ENCODE measurements at places on chromosomes 3 and 15. TPM values are rescaled to one million over a fixed set of nuclear protein-coding genes. Genes with fewer than 3 reads are reported as not detected.

Gene MME
- not detected for total RNA-seq

Gene CHD2
- 129 TPM for total RNA-seq

Gene LDHAL6B
- not detected for total RNA-seq

Gene COLQ
- 3.3 TPM for total RNA-seq

Gene FETUB
- total RNA-seq, result not detected

Gene TRPM7
- total RNA-seq, result 44.2 TPM

DNA sequence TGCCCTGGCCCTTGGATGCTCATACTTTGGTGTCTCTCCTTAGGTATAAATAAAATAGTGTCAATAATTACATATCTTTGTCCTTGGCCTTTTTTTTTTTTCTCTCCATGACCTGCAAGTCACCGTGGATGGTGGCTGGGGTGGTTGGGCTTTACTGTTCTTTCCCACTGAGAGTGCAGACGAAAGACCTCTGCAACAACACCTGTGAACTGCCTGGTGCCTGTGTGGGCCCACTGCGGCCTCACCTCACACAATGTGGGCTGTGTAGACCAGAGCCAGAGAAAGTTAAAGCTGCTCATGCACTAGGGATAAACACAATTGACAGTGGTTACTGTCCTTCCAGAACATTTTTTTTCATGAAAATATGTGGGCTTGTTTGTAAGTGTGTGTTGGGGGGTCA is 39.0 kb downstream of the CCDC32 start:
- no peak overlapping the region for H3K4me3 ChIP-seq
- no peaks in the 10 kb centered on the region for H3K4me1 ChIP-seq
- DNase-seq, result no peak

GRCh38 chr3:16211176-16211904 is 36.9 kb downstream of the GALNT15 start:
- no peaks in the 10 kb centered on the region for H3K36me3 ChIP-seq
- peaks cover 2% of the 10 kb centered on the region for H3K27me3 ChIP-seq
- no peak overlapping the region for H3K4me3 ChIP-seq
- peaks cover 4% of the 10 kb centered on the region for H3K4me1 ChIP-seq

DNA sequence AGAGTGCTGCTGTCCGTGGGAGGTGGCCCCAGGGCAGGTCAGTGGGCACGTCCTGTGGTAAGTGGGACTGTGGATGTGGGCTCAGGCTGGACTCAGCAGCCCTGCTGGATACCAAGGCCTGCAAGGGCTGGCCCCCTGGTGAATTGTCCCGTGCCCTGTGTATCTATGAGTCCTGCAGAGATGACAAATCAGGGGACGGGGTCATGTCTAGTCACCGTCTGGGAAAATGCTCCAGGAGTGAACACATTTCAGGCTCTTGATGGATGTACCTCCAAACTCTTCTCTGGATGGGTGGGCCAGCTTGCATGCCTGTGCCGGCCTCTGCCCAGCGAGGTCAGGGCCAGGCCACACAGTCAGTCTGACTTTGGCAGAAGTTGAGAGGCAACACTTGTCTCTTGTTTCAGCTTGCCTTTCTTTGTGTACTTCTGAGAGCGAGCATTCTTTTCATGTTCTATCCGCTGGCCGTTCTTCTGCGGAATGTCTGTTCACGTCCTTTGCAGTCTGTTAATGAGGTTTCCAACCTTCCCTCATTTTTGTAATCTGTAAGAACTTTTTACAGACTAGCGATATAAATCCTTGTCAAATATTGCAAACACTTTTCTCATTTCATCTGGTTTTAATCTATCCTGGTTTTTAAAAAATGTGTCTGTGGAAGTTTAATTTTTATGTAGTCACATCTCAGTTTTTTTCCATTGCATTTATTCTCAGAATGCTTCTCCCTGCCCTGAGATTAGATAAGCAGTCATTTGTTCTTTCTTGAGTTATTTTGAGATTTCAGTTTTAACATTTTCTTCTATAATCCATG is 11.4 kb upstream of the STAB1 start:
- no peak overlapping the region for H3K27ac ChIP-seq
- no peaks in the 10 kb centered on the region for H3K4me1 ChIP-seq
- DNase-seq, result no peak
- H3K36me3 ChIP-seq, result peaks cover 27% of the 10 kb centered on the region
- no peak overlapping the region for H3K4me3 ChIP-seq

- no peaks in the 10 kb centered on the region for H3K36me3 ChIP-seq
- DNase-seq, result peak; percentile 34
- no peaks in the 10 kb centered on the region for H3K27me3 ChIP-seq
- H3K4me3 ChIP-seq, result no peak overlapping the region
Observed at GRCh38 chr15:57340682-57341259, 35.5 kb upstream of the CGNL1 start.

- no peak for DNase-seq
- no peak overlapping the region for H3K27ac ChIP-seq
- no peak overlapping the region for H3K4me3 ChIP-seq
- H3K27me3 ChIP-seq, result no peaks in the 10 kb centered on the region
Observed at GRCh38 chr15:55195996-55196395, 745 bp downstream of the RSL24D1 start.

GRCh38 chr3:22157848-22158247 is 406.8 kb upstream of the ZNF385D start:
- H3K36me3 ChIP-seq, result no peaks in the 10 kb centered on the region
- H3K27me3 ChIP-seq, result no peaks in the 10 kb centered on the region
- H3K27ac ChIP-seq, result no peak overlapping the region
- no peak for DNase-seq

GRCh38 chr15:93614386-93615104 is 525.5 kb upstream of the RGMA start:
- peaks cover 2% of the 10 kb centered on the region for H3K27me3 ChIP-seq
- no peaks in the 10 kb centered on the region for H3K36me3 ChIP-seq
- H3K27ac ChIP-seq, result no peak overlapping the region
- H3K4me3 ChIP-seq, result no peak overlapping the region
- H3K4me1 ChIP-seq, result no peaks in the 10 kb centered on the region

DNA sequence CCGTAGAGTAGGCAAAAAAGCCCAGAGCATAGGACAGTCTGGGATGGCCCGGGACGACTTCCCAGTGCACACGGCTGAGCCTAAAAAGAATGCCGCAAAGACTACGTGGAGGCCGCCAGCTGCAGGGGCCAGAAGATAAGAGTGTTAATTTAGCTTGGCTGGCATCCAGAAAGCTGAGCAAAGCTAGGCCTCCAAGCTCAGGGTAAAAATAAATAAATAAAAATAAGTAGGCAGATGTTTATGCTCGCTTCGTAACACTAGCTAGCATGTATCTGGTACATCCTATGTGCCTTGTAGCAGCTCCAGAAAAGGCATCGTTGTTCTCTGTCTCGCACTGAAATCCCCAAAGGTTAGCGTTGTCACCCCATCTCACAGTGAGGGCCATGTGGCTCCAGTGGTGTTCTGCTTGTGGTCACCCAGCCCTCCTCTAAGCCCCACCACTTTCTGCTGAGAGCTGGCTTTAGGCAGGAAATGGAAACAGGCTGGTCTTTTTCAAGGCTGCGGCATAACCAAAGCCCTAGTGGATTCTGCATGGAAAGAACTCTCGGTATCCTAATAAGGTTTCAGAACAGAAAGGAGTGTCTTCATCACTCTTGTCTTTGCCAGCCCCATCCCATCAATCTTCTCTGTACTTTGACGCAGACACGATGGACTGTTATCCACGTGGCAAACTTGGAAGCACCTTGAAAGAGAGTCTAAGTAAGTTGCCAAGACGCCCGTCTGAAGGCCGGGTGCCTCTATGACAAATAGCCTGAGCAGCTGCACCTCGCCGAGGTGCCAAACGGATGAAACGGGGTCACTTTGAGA is 58.1 kb upstream of the MEF2A start:
- no peak overlapping the region for H3K4me3 ChIP-seq
- no peak for DNase-seq
- no peaks in the 10 kb centered on the region for H3K36me3 ChIP-seq

DNA sequence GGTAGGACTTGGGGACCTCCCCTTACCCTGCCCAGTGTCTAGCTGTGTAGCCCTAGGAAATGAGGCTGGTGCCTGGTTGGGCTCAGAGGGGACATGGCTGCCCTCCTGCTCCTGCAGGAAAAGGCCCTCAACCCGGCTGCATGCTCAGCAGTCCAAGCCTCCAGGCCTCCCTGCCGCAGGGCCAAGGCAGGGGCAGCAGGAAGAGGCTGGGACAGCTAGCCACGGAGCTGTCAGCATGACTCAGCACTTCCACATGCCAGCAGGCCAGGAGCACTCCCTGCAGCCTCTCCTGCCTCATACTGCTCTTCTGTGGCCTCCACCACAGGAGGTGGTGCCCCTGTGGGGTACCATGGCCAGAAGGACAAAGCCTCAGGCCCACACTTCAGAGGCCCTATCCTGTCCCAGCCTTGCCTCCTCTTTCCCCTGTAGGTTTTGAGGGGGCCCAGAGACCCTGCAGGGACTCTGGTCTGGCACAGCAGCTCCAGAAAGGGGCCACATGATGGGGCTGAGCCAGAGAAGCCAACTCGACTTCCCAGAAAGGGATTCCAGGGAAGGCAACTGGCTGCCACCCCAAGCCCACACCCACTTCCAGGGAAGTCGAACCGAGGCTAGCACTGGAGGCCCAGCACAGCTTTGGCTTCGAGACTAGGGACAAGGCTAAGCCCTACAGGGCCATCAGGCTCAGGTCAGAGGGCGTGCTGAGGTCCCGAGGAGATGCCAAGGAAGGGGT is 19.5 kb downstream of the TKT start:
- H3K4me1 ChIP-seq, result peaks cover 25% of the 10 kb centered on the region
- DNase-seq, result no peak
- no peak overlapping the region for H3K4me3 ChIP-seq
- no peaks in the 10 kb centered on the region for H3K27me3 ChIP-seq
- peak overlapping the region; percentile 57 for H3K27ac ChIP-seq

- no peak overlapping the region for H3K27ac ChIP-seq
- H3K4me3 ChIP-seq, result no peak overlapping the region
- H3K36me3 ChIP-seq, result no peaks in the 10 kb centered on the region
- H3K4me1 ChIP-seq, result peaks cover 8% of the 10 kb centered on the region
- no peak for DNase-seq
- H3K27me3 ChIP-seq, result no peaks in the 10 kb centered on the region
Observed at GRCh38 chr3:114417675-114418074, 123.8 kb downstream of the TIGIT start.

DNA sequence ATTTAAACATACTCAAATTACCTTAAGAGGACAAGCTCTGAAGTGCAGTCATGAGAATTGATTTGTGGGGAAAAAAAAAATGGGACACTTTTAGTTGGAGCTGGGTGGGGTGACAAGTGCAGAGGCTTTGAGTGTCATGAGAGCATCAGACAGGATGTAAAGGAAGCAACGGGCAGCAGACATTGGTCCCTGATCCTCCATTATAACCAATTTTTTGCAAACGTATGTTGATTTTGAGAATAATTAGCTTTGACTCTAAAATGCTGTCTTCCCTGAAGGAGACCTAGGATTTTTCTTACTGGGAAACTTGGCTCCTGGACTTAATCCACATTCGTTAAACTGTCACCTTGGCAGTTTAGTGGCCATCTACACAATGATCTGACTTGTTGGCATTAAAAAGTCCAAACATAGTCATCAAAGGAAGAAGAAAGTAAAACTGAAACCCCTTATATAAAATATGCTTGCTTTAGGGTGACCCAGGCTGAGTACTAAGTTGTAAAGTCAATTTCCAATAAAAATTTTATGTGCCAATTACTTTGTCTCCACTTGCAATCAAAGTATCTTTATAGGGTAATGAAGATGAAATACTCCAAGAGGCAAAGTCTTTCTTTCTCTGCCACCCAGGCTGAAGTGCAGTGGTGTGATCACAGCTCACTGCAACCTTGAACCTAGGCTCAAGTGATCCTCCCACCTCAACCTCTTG is 45.6 kb downstream of the BCL2L10 start:
- no peaks in the 10 kb centered on the region for H3K27me3 ChIP-seq
- peaks cover 17% of the 10 kb centered on the region for H3K4me1 ChIP-seq
- H3K4me3 ChIP-seq, result no peak overlapping the region
- DNase-seq, result no peak
- H3K36me3 ChIP-seq, result peaks cover 21% of the 10 kb centered on the region

GRCh38 chr3:50341996-50342650 is 1.5 kb upstream of the RASSF1 start:
- peaks cover 52% of the 10 kb centered on the region for H3K4me1 ChIP-seq
- peak overlapping the region; percentile 95 for H3K27ac ChIP-seq
- H3K4me3 ChIP-seq, result no peak overlapping the region
- DNase-seq, result no peak
- no peaks in the 10 kb centered on the region for H3K27me3 ChIP-seq
- peaks cover 27% of the 10 kb centered on the region for H3K36me3 ChIP-seq

DNA sequence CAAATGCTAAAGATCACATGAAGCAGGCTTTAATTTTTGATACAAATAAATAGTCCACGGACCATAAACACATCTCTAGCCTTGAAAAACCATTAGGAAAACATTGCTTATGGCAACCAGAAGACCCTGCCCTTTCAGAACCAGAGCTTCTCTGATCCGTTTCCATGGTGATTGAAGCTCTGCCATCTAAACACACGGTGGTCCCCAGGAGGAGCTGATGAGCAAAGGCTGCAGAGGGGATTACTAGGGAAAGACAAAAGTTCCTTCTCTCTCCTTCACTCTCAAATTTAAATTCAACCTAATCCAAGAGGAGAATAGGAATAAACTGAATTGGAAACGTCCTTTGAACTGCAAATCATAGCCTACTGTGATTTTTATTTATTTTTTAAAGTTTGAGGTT is 122.0 kb upstream of the ATP10A start:
- H3K4me3 ChIP-seq, result no peak overlapping the region
- H3K27me3 ChIP-seq, result no peaks in the 10 kb centered on the region
- H3K27ac ChIP-seq, result no peak overlapping the region
- no peak for DNase-seq
- H3K36me3 ChIP-seq, result no peaks in the 10 kb centered on the region
